ENCODE measurements at places on chromosomes 11 and 22. TPM values are rescaled to one million over a fixed set of nuclear protein-coding genes. Genes with fewer than 3 reads are reported as not detected.

Gene DDIAS
- 7.3 TPM for total RNA-seq

Gene RAC2
- total RNA-seq, result 55.3 TPM

Gene GAB4
- not detected for total RNA-seq

Gene CNTF
- total RNA-seq, result 0.34 TPM

Gene PIWIL4
- total RNA-seq, result 0.59 TPM

Gene KRTAP5-8
- not detected for total RNA-seq

Gene TPBGL
- not detected for total RNA-seq

Gene RFPL3
- total RNA-seq, result not detected

Gene PGA5
- not detected for total RNA-seq

Gene PRSS23
- total RNA-seq, result 93.8 TPM

Gene ISX
- not detected for total RNA-seq

Gene FAM83F
- 0.17 TPM for total RNA-seq

Gene PPME1
- total RNA-seq, result 36.0 TPM

Gene CDC42EP2
- total RNA-seq, result 22.0 TPM

Gene OR8G5
- not detected for total RNA-seq

Gene LARGE2
- 0.17 TPM for total RNA-seq

Gene RASGRP2
- total RNA-seq, result 0.15 TPM

Gene DLG2
- total RNA-seq, result 0.45 TPM

Gene OR2AG1
- not detected for total RNA-seq

Gene CTTN
- total RNA-seq, result 125 TPM

Gene OR5D13
- total RNA-seq, result not detected

Gene MTMR3
- 8.8 TPM for total RNA-seq

Gene EXPH5
- total RNA-seq, result 0.59 TPM

Gene RFPL2
- not detected for total RNA-seq

Gene NRXN2
- 0.89 TPM for total RNA-seq

Gene MMP12
- not detected for total RNA-seq

Gene ART1
- not detected for total RNA-seq

Gene ALG8
- total RNA-seq, result 40.5 TPM

Gene FOLH1
- total RNA-seq, result not detected

Gene C11orf65
- 0.34 TPM for total RNA-seq

Gene SCN4B
- total RNA-seq, result 0.34 TPM

Gene C11orf52
- 0.34 TPM for total RNA-seq

Gene MYBPC3
- not detected for total RNA-seq

Gene KCNC1
- total RNA-seq, result not detected

Gene ABCC8
- not detected for total RNA-seq

Gene CTSW
- 0.15 TPM for total RNA-seq

Gene OR56B4
- total RNA-seq, result not detected

Gene INS
- total RNA-seq, result not detected

Gene CNGA4
- total RNA-seq, result not detected

Gene DCHS1
- 4.3 TPM for total RNA-seq

Gene RBFOX2
- 117 TPM for total RNA-seq

Gene SCGB2A2
- total RNA-seq, result not detected

Gene IL10RA
- not detected for total RNA-seq

Gene OTOG
- total RNA-seq, result not detected

Gene GAL
- total RNA-seq, result 17.3 TPM

Gene LIF
- 2.4 TPM for total RNA-seq

Gene POTEH
- not detected for total RNA-seq

Gene MAPK8IP2
- total RNA-seq, result 0.17 TPM

Gene FOLR2
- not detected for total RNA-seq

Gene SPTBN2
- total RNA-seq, result 2.0 TPM

Gene NXPE2
- total RNA-seq, result not detected

Gene ZNF215
- total RNA-seq, result 3.2 TPM

Gene TEX54
- total RNA-seq, result not detected

All from bronchus fibroblast of lung (primary cell).